Posterior vena cava (tissue), 2 donors: ENCODE measurements at places on chromosomes 4 and X.

- no peak for DNase-seq
These were observed 188.0 kb upstream of the RPL34 start for GRCh38 chr4:108432418-108432817.

- DNase-seq = no peak
These were observed 170.0 kb downstream of the IL1RAPL1 start for GRCh38 chrX:28757290-28757689.

GRCh38 chr4:53962516-53963225 is 101.7 kb downstream of the CHIC2 start:
- DNase-seq = no peak

- no peak for DNase-seq
These were observed 138.6 kb upstream of the SFRP2 start for GRCh38 chr4:153927451-153927850.

GRCh38 chr4:95268819-95269565 is 279.8 kb downstream of the UNC5C start:
- no peak for DNase-seq

GRCh38 chr4:147590249-147590920 is 26.8 kb upstream of the TMEM184C start:
- DNase-seq = peak; percentile 83

- DNase-seq = peak; percentile 85
These were observed 178.7 kb downstream of the CHIC2 start for GRCh38 chr4:53885668-53886067.

- peak; percentile 66 for DNase-seq
These were observed 107.8 kb downstream of the ADRA2C start for GRCh38 chr4:3874028-3874415.

GRCh38 chr4:67521506-67521905 is 23.8 kb downstream of the CENPC start:
- no peak for DNase-seq

DNA sequence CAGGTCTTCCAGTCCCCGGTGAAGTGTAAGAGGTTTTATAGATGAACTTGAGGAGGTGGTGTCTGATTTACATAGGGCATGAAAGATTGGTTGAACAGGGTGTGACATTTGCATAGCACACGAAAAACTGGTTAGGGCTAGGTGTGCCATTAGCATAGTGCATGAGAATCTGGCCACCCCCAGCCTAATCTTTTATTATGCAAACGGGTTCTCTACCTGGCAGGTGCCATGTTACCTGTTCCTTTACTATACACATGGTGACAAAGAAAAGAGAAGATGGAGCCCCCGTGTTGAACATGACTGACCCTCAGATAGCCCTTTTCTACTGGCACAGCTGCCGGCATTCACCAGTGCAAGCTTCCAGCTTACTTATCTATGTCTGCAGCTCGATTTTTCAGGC is 71.0 kb downstream of the UCHL1 start:
- no peak for DNase-seq

DNA sequence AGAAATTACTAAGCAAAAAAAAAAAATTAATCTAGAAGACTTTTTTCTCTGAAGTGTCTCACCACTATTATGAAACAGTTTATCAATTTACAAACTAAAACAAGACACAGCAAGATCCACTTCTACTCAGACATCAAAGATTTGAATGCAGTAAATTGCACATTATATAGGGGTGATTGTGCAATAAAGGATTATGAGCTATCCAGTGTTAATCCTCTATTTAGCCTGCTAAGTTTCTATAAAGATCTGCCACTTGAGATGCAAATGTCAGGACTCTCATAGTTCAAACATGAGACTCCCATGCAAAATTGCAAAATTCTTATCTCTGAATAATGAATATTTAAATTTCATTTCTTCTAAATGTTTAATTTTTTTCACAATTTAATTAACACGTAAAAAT is 2.2 kb downstream of the TECRL start:
- DNase-seq = no peak

DNA sequence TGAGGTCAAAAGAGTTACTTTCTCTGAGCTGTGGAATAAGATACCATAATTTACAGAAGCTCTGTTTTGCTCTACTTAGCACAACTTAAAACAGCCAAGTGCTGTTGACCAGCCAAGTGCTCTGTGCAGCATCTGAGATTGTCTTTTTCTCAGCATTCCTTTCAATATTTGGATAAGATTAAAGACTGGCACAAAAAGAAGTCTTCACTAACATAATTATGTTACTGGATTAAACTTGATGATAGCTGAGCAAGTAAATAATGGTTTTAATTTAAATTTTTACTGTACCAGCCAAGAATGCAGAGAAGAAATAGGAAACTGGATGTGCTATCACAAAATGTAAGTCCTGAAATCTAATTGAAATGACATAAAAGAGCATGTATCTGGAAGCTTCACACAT is 60.4 kb downstream of the NPY2R start:
- no peak for DNase-seq

DNA sequence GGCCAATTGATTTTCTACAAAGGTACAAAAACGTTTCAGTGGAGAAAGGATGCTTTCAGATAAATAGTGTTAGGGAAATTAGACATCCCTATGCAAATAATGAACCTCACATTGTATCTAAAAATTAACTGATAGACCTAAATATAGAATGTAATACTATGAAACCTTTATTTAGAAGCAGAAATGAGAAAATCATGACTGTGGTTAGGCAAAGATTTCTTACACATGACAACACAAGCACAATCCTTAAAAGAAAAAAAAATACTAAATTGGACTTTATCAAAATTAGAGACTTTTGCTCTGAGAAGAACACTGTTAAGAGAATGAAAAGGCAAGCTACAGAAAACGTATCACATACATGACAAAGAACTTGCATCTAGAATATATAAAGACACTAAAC is 43.0 kb upstream of the SPANXN4 start:
- DNase-seq = no peak

DNA sequence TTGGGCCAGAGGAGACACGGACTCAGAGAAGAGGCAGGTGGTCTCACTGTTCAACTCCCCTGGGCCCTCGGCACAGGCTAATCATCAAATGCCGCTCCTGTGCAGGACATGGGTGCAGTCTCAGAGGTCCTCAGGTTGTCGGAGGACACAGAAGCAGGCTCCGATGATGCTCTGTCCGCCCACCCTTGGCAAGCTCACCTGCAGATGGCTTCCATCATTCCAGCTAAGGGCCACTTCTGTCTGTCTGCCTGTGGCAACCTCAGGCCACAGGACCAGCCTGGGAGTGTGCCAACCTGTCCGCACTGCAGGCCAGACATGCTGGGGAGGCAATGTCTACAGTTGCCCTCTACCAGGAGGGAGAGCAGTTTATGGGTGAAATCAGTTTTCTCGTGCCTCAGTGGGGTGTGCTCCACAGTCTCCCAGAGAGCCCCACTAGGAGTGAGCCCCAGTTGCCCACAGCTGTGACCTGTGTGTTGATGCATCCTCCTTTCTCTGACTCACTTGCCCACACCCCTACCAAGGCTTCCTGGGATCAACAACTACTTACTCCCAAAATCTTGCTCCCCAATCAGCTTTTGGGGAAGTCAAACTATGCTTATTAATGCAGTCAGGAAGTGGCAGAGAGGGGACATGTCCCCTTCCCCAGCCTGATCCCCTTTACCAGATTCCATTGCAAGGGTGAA is 55.9 kb downstream of the HTRA3 start:
- peak; percentile 47 for DNase-seq

GRCh38 chrX:49986058-49986457 is 63.7 kb downstream of the CLCN5 start:
- DNase-seq = no peak

- no peak for DNase-seq
These were observed 268.8 kb downstream of the BCOR start for GRCh38 chrX:39828971-39829370.

GRCh38 chrX:137427426-137427778 is 138.5 kb upstream of the ZIC3 start:
- no peak for DNase-seq
